Renal pelvis (tissue), 12 donors: ENCODE measurements at places on chromosomes 12 and 14. TPM values are rescaled to one million over a fixed set of nuclear protein-coding genes. Genes with fewer than 3 reads are reported as not detected.

Gene DGKA
- 17.7 TPM for polyA plus RNA-seq

Gene GPR135
- polyA plus RNA-seq, result 5.2 TPM

Gene OR4E1
- polyA plus RNA-seq, result 0.03 TPM

Gene ENDOU
- polyA plus RNA-seq, result 0.26 TPM

- DNase-seq, result no peak
Observed at GRCh38 chr12:84814664-84815245, 97.8 kb downstream of the SLC6A15 start.

Gene GLTP
- 32.5 TPM for polyA plus RNA-seq

DNA sequence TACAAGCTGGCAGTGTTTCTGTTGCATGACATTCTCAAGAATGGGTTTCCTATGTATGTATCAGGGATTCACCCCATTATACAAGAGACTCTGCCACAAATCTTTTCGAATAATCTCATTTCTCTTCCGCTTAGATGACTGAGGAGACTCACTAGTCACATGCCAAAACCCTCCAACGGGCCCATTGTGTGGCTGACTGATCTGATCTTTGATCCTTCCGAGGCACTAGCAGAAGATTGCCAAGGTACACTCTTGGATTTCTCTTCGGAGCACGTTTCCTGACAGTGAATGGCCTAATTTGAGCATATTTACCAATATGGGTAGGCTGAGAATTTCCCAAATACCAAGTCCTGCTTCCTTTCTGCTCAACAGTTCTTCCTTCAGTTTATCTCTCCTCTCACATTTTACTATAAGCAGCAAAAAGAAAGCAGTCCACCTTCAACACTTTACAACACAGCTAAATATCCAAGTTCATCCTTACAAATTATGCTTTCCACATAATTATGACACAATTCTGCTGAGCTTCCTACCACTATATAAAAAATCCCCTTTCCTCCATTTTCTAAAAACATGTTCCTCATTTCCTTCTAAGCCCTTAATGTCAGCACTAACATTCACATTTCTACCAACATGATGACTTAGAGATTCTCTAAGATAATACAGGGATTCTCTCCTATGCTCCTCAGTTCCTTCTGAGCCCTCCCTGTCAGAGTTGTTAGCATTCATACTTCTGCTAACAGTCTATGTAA is 11.0 kb downstream of the PRPH start:
- no peak for DNase-seq

DNA sequence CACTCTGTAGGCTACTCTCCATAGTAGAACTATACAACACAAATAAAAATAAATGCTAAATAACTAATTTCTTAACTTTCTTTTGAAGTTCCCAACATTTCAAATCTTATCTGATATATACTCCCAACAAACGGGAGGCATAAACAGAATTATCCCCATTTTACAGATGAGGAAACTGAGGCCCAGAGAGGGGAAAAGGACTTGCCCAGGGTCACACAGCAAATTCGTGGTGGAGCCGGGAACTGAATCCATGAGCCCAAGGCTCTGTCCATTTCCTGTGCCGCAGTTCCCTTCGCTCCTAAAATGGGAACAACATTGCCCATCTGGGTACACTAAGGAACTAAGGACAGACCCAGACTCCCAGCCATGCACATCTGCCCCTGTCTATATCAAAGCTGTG is 12.2 kb downstream of the ZNF384 start:
- DNase-seq, result no peak

- DNase-seq, result no peak
Observed at GRCh38 chr12:21973221-21973620, 32.0 kb upstream of the ABCC9 start.

DNA sequence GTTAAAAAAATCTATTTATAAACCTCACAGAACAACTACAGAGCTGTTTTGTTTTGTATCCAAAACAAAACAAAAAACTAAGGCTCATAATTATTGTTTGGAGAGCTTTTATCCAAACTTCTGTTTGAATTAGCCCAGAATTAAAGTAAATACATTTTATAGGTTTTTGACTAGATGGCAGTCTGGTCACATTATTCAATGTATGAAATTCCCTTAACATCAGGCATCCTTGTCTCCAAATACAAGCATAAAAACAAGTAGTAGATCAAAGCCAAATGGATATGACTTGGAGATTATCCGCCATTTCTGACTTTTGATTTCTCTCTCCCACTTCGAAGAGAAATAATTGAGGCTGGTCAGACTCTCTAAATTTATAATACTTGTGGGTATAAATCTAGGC is 63.5 kb downstream of the SLC38A1 start:
- no peak for DNase-seq

DNA sequence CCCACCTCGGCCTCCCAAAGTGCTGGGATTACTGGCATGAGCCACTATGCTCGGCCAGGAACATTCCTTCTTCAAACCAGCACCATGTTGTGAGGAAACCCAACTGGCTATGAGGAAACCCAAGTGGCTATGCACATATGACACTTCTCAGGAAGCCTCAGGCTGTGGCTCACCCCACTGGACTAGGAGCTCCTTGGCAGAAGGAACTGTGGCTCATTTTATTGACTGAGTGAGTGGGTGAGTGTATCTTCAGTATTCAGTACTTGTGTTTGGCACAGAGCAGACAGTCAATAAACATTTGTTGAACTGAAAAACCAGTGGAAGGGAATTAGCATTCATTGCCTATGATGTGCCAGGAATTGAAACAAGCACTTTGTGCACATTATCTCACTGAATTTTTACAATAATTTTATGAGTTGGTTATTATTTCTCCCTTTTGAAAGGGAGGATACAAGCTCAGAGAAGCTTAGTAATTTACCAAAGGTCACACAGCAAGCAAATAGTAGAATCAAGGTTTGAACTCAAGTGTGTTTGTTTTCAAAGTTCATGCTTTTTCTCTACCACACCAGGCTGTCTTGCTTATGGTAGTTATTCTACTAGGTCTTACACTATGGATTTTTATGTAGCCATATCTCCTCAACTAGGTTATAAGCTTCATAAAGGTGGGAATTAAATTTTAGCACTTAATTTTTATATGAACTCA is 121.6 kb downstream of the VEZT start:
- DNase-seq, result no peak

- no peak for DNase-seq
Observed at GRCh38 chr14:33435911-33436689, 497.4 kb downstream of the NPAS3 start.
